ENCODE measurements at places on chromosomes 7 and 10.

GRCh38 chr7:128121711-128122530, 90.7 kb upstream of the LRRC4 start:
- DNase-seq = no peak

DNA sequence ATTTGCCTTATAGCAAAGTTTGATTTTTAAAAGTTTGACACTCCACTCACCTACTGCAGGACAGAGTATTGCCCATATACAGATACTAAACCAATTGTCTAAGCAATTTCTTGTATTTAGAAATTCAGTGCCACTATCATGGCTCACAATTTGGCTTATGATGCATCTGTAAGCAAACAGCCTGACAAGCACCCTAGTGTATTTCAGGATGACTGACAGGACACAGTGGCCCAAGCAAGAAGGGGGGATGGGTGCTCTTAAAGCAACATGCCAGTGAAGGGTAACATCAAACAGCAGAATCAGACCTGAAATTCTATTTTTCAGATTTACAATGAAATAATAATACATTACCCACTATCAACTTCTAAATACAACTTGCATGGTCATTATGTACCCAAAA, 30.5 kb downstream of the CTNNA3 start:
- no peak for DNase-seq

DNA sequence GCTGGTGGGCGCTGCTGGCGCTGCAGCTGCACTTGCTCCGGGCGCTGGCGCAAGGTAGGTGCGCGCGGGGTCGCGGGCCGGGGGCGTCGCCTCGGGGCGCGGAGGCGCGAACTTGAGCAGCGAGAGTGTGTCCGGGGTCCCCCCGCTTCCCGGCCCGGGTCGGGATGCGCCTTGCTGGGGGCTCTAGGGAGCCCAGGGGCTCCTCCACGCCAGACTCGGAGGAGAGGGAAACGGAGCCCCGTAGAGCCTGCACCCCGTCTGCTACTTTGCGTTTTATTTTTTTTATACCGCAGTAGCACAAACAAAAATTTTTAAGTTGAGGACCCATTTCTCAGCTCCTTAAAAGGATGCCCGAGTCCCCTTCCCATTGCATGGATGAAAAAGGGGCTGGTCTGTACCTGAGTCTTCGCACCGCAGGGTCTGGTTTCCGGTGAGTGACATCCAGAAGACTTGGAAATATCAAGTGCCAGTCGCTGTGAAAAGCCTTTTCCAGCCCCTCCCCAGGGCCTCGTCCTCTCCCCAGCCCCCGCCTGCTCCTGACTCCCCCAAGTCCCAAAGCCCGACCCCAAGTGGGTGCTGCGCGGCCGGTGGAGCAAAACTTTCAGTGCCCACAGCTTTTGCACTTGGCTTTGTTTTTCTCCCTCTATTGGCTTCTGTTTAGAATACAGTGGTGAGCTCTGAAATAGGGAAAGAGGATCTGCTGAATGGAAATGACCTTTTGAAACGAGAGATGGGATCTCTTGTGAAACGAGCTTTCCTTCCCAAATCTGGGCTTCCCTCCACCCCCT, 973 bp downstream of the SDK1 start:
- DNase-seq = peak; percentile 3

DNA sequence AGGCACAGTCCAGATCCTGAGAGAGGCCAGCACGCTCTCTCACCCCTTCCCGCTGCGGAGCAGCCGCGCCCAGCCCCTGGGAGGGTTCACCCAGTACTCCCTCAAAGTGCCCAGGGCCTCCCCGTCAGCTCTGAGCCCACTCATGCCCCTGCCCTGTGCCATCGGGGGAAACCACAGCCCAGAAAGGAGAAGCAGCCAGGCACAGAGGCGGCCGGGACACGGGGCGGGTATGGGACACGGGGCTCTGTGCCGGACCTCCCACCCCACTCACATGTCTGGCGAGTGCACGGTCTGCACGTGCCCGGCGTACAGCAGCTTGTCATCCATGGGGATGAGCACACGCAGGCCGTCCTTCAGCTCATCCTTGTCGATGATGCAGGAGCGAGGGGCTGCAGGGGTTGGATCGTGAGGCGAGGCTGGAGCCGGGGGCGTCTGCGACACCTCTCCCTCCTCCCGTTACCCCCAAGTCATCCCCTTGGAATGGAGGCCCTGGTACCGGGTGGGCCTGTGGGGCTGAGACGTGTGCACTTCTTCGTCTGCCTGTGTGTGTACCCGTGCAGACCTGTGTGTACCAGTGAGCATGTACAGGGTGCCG, 38.2 kb downstream of the SLC29A4 start:
- no peak for DNase-seq

- no peak for DNase-seq
These were observed 187.8 kb downstream of the PARD3 start for GRCh38 chr10:34627331-34627730.

DNA sequence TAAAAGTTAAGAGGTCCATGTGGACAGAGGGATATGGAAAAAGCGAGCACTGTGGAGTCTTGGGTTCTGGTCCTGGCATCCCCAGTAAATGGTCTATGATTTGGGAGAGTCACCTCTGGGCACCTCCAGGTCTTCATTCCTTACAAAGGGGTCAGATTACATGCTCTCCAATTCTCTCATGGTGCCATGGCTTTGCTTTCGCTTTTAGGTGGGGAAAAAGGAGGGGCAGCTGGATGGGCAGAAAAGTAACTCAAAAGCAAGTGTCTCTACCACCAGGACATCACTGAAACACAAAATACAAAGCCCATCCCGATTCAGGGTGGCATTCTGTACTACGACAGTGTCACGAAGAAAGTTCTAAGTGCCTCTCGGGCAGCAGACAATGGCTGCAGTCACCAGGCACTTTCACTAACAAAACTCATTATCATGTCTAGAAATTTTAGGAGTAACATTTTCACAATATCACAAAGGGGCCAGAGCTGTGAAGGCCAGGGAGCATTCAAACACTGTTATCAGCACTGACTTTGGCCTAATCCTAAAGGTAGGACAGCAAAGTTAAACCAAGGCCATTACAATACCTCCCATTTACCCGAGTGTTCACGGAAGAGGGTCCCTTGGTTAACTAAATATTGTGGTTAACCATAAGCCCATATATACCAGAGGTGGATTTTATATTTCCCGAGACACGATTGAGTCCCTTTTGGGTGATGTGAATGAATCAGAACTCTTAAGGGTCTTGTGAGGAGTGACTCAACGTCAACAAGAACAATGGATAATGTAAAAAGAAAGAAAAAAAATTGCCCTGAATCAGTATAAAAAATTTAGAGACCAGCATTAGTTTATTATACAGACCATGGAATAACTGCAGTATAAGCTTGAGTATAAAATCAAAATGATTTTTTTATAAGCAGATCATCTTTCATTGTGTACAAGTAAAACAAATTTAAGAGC, 2.5 kb downstream of the PSAP start:
- no peak for DNase-seq

DNA sequence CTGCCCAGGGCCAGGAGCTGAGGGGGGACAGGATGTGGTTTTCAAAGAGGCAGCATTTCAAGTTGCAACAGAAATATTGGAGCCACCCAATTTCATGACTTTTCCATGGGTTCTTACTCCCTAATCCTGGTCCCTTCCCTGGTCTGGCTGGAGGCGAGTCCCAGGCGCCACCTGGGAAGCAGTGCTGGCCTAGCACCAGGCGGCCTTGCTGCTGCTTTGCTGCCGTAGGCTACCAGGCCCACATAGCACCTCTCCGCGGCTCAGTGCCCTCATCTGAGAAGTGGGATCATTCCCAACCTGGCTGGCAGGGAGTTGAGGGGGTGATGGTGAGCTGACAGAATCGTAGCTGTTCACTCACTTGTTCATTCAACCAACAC, 33.7 kb downstream of the ZMIZ1 start:
- DNase-seq = no peak

DNA sequence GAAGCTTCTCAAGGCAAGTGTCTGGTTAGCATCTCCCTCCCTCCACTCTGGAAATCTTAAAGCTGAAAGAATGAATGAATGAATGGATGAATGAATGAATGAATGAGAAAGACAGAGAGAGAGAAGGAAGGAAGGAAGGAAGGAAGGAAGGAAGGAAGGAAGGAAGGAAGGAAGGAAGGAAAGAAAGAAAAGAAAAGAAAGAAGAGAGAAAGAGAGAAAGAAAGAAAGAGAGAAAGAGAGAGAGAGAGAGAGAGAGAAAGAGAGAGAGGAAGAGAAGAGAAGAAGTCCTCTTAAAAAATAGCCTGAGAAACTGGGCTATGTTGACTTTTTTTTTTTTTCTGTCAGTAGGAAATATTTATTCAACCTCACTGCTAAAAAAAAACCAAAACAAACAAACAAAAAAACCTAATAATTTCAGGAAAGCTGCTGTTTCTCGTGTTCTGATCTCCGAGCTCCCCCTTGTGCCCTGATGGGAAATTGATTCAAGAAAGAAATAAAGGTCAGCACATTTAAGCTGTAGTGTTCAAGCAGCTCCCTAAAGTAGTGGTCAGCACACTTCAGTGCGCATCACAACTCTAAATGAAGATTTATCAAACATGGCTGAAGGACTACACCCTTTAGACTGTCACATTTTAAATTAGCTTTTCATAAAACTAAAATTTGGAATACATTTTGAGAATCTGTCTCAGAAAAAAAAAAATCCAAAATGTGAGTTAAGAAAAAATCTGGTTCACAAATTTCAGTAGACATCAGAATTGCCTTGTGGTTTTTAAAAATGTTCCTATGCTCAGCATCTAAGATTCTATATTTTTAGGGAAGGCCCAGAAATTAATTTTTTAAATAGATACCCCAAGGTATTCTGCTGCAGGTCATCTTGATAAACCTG, 154.3 kb downstream of the ELAPOR2 start:
- no peak for DNase-seq

Data from activated naive CD4-positive, alpha-beta T cell treated with Interleukin-2 at 50 U/mL for 16 hours (primary cell).